ENCODE measurements at places on chromosomes 3 and 15.

DNA sequence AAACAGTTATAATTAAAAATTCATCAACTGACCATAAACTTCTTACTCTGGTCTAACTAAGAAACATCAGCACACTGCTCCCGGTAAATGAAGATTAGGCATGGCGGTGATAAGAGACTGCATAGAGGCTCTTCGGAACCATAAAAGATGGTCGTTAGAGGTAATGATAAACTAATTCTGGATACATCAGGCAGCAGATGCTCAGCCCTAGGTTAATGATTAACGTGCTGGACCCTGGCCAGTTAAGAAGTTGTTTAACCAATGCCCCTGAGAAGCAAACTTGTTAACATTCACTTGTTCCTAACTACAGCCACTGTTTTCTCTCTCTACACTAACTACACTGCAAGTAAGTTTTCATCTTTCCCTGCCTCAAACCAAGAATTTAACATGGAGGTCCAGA lies 111.5 kb downstream of the PDZRN3 start:
- no peak for DNase-seq

- DNase-seq, result no peak
Observed at GRCh38 chr15:40409366-40409765, 3.8 kb downstream of the IVD start.

DNA sequence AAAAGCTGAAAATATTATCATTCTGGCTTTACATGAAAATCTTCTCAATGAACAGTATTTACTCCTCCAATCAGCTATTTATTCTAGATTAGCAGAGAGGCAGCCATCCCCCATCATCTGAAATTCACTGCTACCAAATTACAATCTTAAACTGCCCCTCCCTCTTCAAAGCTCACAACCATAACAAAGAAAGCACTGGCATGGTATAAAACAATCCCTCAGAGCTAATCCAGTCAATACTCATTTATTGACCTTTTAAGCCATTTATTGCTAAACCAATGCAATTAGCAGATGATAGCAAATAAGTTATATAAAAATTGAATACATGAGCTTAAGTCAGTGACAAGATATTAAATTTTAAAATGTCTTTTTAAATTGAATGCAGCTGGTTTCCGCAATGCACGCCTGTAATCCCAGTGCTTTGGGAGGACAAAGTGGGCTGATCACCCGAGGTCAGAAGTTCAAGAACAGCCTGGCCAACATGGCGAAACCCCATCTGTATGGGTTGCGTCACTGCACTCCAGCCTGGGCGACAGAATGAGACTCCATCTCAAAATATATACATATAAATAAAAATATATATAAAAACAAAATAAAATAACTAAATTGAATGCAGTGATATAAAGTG lies 12.1 kb downstream of the SLC4A7 start:
- DNase-seq, result no peak

GRCh38 chr3:159635047-159635641 lies 353.5 kb upstream of the IL12A start:
- no peak for DNase-seq

DNA sequence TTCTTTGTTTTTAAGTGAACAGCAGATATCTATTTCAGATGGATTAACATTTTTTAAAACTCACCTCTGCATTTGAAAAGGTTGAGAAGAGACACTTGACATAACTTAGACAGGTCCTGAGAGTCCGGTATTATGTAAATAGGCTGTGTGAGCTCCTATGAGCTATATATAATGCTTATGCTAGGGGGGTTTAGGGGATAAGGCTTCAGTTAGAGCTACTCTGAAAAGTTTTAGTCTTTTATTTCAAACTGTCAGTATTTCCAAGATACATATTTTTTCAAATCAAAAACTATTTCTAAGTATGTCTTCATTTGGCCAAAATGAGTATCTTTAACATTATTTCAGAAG lies 16.9 kb downstream of the SHC4 start:
- no peak for DNase-seq

DNA sequence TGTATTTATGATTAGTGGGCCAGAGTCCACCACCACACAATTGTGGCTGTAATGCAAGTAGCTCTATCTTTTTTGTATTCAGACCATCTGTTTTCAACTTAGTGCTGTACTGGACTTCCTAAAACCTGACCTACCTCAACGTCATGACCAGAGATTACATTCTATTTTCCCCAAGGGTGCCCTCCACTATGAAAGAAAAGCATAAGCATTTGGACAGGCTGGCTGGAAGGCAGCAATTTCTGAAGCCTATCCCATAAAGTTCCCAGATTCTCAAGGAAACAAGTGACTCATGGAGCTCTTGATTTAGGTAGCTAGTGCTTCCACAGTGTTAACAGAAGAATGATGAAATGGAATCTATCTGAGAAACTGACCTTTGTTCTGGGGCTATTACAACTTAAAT lies 75.8 kb downstream of the COL8A1 start:
- DNase-seq, result no peak

All from CMK (cell line).